LHCN-M2 (cell line): ENCODE measurements at places on chromosomes 16 and 17. TPM values are rescaled to one million over a fixed set of nuclear protein-coding genes. Genes with fewer than 3 reads are reported as not detected.

DNA sequence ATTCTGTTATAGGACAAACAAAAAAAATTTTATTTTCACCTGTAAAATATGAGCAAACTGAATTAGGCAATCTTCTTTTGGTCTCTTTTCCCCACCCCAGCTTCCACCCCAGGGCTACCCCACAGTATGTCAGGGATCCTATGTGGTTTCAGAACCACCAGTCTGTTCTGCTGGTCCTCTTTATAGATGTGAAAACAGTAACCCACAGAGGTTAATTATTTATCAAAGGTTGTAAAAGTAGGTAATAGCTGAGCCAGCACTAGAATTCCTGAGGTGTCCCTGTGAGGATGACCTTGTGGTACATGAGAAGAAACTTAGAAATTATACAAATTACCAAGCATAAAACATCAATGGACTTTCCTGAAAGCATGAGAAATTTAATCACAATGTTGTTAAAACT is 428.7 kb downstream of the CNTNAP4 start:
- DNase-seq: no peak

- DNase-seq: peak; percentile 19
These were observed 279.4 kb upstream of the ELAC2 start for GRCh38 chr17:13297183-13297582.

DNA sequence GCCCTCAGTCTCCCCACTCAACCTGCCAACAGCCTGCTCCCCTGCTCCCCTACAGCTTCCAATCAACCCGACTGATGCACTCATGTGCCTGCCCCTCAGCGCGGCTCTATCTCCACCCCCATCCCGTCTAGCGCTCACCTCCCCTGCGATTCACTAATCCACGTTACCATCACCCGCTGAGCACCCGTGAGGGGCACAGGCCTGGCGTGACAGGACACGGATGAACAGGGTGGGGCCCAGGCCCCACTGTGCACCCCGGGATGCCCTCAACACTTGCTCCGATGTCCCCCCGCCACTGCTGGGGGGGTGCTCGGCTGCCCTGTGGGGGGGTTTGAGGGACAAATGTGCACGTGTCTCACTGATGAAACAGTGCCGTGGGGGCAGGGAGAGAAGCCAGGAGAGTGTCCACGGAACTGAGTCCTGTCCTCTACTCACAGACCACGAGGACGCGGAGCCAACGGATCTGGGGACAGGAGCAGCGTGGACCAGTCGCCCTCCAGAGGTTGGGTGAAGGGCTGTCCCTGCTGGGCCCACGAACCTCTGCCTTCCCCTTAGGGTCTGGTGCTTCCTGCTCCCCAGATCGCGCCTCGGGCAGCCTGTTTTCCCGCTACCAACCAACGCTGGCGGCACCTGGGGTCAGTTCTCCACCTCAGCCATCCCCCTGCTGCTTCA is 66.7 kb downstream of the RPH3AL start:
- no peak for DNase-seq

GRCh38 chr16:83609178-83609577 is 198.6 kb upstream of the HSBP1 start:
- DNase-seq: no peak

- no peak for DNase-seq
These were observed 53.9 kb downstream of the GNAO1 start for GRCh38 chr16:56245197-56245596.

DNA sequence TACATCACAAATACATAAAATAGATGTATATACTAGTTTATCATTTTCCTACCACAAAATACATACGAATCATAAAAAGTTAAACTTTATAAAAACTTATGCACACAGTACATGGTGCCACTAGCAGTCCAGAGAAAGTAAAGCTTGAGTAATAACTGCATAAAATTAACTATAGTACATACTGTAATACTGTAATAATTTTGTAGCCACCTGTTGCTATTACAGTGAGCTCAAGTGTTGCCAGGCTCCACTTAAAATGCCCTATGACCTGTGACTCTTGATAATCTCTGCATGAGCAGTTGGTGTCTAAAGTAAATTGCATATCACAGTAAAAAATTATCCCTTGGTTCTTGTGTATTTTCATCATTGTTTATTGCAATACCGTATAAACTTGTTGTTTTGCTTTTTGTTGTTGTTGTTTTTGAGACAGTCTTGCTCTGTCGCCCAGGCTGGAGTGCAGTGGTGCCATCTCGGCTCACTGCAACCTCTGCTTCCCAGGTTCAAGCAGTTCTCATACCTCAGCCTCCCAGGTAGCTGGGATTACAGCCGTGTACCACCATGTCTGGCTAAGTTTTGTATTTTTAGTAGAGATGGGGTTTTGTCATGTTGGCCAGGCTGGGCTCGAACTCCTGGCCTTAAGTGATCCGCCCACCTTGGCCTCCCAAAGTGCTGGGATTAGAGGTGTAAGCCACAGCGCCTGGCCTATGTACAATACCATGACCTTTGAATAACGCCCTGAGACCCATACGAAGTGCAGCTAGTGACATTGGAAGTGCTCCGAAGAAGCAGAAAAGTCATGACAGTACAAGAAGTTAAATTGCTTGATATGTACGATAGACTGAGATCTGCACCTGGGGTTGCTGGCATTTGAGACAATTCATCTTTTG is 6.6 kb downstream of the LUC7L3 start:
- peak; percentile 55 for DNase-seq

DNA sequence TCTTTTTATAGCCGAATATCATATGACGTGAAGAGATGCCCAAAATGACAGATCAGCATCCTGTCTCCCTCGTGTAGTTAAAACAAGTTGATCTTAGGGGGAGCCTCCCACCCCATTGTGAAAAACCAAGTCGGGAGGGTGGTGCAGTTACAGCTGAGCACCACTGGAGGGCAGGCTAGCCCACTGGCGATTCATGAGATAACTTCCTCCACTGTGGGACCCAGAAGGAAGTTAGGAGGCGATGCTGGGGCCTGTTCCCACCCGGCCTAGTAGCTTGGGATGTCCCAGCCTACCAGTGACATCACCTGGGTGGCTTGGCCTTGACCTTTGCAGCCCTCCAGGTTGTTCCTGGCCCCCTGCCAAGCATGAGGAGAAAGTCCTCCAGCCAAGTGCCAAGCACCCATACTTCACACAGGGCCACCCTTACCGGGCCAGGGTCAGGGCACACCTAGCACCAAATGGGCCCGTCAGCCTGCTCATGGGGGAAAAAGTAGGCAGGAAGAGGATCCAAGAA is 8.1 kb upstream of the CPNE2 start:
- DNase-seq: peak; percentile 66

DNA sequence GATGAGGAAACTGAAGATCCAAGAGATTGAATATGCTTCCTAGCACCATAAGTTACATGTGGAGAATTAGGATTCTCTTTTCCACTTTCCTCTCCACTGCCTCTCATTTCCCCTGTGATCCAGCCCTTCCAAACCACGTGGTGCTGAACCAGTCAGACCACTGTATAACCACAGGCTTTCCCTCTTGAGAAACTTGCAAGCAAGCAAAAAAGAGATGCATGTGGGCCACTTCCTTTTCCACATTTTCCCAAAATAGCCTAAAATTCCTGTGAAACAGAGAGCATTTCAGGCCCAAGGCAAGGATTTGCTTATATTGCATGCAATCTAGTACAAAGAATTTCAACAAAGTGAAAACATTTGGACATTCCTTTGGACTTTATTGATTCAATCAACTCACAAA is 59.3 kb upstream of the KSR1 start:
- peak; percentile 64 for DNase-seq

GRCh38 chr17:16122697-16123434 is 92.5 kb downstream of the NCOR1 start:
- no peak for DNase-seq

- peak; percentile 50 for DNase-seq
These were observed 993 bp downstream of the ERN1 start for GRCh38 chr17:64128787-64129514.

- DNase-seq: no peak
These were observed 93.3 kb upstream of the CLEC3A start for GRCh38 chr16:77929004-77929403.

DNA sequence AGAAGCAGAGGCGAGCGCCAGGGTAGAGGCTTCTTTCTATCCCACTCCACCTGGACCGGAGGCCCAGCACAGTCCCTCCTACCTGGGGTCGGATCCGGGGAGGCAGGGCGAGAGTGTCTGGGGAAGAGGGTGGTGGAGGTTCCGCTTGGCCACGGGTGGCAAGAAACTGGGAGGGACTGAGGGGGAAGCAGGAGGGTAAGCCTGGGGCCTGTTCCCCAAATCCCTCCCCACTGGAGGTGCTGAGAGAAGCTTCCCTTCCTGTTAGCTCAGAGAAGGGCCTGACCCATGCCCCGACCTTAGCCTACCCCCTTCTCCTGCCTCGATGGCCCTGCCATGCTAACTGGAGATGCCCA is 1.8 kb upstream of the TPPP3 start:
- DNase-seq: no peak

GRCh38 chr17:79874329-79874981 is 35.2 kb upstream of the CBX4 start:
- no peak for DNase-seq

DNA sequence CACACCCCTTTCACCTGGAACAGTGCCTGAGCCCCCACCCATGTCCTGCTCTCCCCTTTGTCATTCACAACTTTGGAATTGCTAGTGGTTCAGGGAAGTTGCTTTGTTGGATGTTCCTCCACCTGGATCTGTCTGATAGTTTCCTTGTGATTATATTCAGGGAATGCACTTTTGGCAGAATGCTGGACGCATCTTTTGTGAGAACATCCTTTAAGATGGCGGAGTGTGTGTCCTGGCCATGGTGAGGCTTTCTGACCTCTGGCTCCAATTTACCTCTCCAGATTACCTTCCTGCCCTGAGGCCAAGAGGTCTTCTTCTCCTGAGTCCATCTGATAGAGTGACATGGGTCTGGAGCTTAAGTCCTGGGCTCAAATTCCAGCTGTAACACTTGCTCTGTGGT is 104.6 kb downstream of the CYLD start:
- no peak for DNase-seq

GRCh38 chr17:57311281-57312216 is 55.2 kb downstream of the MSI2 start:
- no peak for DNase-seq

The HOXB4 gene
- 5.2 and 5.5 TPM in 2 replicates for total RNA-seq

The MAP1LC3B gene
- 25.1 and 35.6 TPM in 2 replicates for total RNA-seq

The GFER gene
- total RNA-seq: 26.0 and 30.5 TPM in 2 replicates

The GPR139 gene
- not detected in 2 replicates for total RNA-seq

The CARHSP1 gene
- 220 and 222 TPM in 2 replicates for total RNA-seq

The DNAI2 gene
- total RNA-seq: not detected in 2 replicates
